Memory B cell (primary cell): ENCODE measurements at places on chromosomes 5 and 9.

DNA sequence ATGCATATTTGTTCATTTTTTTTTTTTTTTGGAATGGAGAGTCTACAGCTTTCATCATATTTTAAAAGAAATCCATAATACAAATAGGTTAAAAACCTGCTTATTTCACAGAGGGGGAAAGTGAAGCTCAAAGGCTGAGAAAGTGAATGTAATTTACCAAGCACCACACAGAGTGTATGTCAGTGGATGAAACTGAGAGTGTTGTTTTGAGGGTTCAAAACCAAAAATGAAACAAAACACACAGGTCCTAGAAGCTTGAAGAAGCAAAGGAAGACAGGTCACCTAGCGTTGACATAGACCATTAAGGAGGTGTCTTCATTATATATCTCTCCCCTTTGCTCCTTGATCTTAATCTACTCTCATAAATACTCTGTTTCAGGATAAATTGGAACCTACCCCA is 7.5 kb downstream of the NMUR2 start:
- DNase-seq, result no peak

- DNase-seq, result no peak
Observed at GRCh38 chr9:95727947-95728520, 147.5 kb upstream of the ERCC6L2 start.

GRCh38 chr5:173745123-173745522 is 128.7 kb upstream of the BOD1 start:
- peak; percentile 62 for DNase-seq

- no peak for DNase-seq
Observed at GRCh38 chr5:73603998-73604397, 22.0 kb upstream of the ARHGEF28 start.

GRCh38 chr5:151772029-151772845 is 483 bp downstream of the G3BP1 start:
- peak; percentile 44 for DNase-seq

- DNase-seq, result no peak
Observed at GRCh38 chr5:143964919-143965318, 153.0 kb downstream of the HMHB1 start.

DNA sequence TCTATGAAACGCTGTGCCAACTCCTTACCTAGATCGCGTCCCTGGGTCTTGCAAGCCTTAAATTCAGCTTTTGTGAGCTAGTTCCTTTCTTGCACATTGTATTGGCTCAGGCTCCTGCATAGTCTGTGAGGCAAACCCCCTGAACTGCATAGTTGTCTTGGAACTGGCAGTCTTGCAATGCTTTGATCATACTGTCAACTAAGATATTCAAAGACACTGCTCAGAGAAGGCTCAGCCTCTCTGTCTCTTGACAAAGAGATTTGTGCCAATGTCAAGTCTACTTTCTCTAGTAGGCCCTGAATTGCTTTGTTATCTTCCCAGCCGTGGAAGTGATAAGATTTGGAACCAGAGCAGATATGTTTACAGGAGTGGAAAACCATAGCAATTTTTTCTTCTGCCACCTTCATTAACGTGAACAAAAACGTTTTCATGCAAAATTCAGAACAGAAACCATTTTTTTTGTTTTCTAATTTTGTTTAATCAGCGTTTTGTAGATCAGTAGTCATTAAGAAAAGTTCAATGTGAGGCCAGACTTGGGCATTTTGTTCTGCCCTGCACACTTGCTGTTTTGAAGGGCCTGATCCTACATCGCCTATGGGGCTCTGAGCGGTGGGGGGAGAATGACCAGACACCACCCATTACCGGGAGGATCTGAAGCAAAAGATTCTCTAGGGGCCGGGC is 27.6 kb upstream of the ENTREP1 start:
- no peak for DNase-seq
